ENCODE measurements at places on chromosomes 7 and 10.

DNA sequence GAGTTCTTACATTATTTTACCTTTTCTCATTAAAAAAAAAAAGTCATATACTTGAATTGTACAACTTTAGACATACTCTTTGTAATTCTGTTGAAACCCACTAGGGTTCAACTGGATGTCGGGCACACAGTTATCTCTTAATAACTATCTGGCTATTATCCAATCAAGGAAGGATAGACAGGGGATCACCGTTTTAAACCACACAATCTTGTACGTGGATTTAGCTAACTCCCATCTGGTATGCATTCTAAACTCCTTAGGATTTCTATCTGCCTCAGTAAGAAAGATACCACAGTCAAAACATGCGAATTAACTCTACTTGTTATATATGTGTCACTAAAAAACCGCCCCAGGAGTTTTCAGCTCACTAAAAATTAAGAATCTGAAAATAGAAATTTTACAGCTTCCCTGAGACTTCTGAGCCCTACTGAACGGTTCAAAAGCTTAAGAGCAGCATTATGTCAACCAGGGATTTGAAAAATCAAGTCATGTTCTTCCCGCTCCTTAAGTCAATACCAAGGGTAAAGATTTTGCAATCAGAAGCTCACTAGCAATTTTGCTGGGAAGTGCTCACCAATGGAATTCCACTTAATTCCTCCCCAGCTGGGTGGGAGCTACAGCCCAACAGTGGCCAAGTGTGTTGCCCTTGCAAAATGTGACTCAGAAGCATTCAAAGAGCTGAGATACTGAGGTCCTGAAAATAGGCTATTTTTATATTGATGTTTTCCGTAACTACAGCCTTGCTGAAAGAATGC is 267.0 kb downstream of the FRMD4A start:
- DNase-seq, result peak; percentile 63

DNA sequence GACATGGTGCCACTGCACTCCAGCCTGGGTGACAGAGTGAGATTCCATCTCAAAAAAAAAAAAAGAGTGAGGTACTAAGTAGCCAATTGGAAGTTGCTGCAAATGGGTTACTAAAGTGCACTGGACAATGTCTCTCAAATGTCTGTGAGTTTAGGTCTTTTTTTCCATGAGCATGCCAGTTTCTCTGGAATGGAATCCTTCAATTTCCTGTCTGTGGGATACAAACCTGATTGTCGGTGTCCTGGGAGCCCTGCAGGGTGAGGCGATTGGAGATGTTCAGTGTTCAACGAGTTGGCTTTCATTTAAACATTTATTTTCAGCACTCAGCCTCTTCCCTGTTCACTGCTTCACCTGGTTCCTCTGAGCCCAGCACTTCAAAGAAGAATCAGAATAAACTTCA is 5.3 kb upstream of the CALD1 start:
- no peak for DNase-seq

- DNase-seq, result no peak
Measured at GRCh38 chr7:120856198-120856597, 1.7 kb downstream of the TSPAN12 start.

DNA sequence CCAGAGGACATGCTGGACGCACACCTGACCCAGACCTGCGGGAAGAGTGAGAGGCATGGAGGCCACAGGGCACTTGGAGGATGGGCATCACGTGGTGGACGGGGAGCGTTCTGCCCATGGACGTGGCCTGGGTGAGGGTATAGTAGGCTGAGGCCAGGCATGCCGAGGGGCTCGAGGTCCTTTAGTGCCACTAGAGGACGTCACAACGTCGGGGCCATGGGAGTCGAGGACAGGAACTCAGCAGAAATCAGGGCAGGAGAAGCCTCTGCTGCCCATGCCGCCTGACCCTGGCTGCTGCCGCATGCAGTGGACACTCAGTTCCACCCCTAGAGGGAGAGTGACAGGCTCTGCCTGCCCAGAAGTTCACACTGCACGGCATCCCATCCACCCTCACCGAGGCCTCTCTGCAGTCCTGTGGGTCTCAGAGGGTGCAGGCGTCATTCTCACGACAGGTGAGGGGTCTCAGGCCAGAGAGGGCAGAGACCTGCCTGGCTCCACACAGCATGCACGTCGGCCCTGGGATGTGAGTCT is 198.7 kb downstream of the ADARB2 start:
- DNase-seq, result no peak

- DNase-seq, result no peak
Measured at GRCh38 chr7:68958571-68958970, 639.7 kb upstream of the AUTS2 start.

DNA sequence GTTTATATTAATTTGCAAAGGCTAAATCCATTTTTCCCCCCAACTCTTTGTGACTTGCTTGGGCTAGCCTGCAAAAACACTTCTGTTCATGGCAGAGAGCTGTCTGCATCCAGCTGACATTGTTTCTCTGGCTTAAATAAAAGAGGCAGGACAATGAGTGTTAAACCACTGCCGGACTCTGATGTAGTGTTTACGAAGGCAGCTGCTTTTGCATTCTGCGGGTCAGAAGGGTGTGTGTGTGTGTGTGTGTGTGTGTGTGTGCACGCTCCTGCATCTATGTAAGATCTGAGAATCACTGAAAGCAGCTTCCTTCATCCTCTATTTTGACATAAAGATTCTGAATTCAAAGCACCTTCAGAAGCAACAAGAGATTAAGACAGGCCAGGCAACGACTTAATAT is 28.3 kb downstream of the NRP1 start:
- DNase-seq, result no peak

- DNase-seq, result no peak
Measured at GRCh38 chr7:134372858-134373257, 56.1 kb upstream of the SLC35B4 start.

DNA sequence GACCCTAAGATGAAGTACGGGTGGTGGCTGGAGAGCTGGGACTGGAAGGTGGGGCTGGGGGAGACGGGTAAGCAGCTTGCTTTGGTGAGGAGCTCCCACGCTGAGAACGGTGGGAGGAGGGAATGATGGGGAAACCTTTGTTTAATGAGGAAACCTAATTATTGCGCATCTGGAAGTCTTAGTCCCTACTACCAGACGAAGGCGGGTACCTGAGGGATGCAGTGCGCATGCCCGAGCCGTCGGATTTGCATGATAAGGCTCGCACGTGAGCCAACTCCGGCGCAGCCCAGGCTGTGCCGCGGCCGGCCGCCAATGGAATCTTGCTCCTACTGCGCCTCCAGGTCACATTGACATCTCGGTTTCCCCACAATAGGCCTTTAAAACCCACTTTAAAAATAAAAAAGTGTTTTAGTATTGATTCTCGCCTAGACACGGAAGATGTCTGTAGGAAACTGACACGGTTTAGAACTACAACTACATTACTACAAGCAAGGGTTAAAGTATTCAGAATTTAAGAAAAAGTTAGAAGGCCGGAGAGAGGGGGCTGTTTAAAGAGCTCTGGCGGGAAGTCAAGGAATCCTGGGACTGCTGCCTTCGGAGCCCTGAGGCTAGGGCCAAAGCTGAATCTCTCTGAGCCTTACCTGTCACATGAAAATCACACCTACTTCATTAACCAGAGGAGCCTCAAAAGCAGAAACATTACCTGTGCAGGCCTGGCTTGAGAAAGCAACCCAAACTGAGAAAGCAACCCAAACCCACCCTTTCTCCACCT is 12.1 kb upstream of the DLX6 start:
- DNase-seq, result no peak

- no peak for DNase-seq
Measured at GRCh38 chr7:117194445-117194844, 128.4 kb downstream of the WNT2 start.

- peak; percentile 15 for DNase-seq
Measured at GRCh38 chr7:114048386-114049235, 129.8 kb upstream of the PPP1R3A start.

DNA sequence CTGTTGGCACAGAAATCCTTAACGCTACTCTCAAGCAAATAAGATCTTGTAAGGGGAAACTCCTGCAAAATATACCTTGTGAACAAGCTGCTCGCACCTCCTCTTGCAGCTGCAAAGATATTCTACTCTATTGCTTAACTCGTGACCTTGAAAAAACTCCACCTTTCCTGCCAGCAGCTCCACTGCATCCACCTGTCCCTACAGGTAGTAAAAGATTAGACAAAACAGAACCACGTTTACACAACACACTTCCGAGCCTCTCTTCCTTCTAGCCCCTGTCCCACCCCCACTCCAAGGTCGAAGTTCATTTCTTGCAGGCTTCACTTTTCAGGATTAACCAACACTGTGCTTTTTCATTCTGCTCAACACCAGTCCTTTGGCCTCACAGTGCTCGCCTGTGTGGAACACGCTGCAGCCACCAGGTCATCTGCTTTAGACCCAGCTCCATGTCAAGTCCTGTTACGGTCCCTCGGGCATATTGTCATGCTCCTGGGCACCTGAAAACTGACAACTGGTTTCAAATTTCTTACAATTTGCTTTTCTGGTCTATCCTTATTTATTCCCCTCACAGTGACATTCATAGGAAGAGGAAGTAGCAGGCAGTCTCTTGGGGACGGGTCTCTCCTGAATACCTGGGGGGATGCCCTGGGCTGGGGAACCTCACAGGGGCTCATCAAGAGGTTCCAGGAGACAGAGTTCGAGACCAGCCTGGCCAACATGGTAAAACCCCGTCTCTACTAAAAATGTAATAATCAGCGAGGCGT is 165.8 kb upstream of the KLF14 start:
- no peak for DNase-seq

DNA sequence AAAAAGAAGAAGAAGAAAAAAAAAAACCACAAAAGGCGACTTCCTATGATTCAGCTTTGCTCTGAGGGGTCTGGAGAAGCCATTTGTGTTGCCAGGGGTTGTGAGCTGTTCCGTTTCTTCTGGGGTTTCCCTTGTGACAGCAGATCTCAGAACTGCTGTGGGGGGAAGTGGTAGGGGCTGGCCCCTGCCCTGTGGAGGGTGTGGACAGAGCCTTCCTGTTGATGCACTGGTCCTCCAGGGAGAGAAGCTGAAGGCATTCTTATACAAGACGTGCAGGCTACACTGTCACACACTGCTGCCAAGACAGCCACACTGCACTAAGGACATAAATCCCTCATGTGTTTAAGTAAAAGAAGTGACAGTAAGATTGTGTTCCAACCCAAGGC is 17.3 kb upstream of the CSGALNACT2 start:
- no peak for DNase-seq

- peak; percentile 62 for DNase-seq
Measured at GRCh38 chr10:94320285-94320914, 42.3 kb downstream of the NOC3L start.
